ENCODE measurements at places on chromosomes 1 and 21.

- no peak for DNase-seq
These were observed 66.5 kb downstream of the EIF4G3 start for GRCh38 chr1:21110163-21110562.

- DNase-seq, result no peak
These were observed 173.0 kb upstream of the LYPLAL1 start for GRCh38 chr1:219000631-219001030.

DNA sequence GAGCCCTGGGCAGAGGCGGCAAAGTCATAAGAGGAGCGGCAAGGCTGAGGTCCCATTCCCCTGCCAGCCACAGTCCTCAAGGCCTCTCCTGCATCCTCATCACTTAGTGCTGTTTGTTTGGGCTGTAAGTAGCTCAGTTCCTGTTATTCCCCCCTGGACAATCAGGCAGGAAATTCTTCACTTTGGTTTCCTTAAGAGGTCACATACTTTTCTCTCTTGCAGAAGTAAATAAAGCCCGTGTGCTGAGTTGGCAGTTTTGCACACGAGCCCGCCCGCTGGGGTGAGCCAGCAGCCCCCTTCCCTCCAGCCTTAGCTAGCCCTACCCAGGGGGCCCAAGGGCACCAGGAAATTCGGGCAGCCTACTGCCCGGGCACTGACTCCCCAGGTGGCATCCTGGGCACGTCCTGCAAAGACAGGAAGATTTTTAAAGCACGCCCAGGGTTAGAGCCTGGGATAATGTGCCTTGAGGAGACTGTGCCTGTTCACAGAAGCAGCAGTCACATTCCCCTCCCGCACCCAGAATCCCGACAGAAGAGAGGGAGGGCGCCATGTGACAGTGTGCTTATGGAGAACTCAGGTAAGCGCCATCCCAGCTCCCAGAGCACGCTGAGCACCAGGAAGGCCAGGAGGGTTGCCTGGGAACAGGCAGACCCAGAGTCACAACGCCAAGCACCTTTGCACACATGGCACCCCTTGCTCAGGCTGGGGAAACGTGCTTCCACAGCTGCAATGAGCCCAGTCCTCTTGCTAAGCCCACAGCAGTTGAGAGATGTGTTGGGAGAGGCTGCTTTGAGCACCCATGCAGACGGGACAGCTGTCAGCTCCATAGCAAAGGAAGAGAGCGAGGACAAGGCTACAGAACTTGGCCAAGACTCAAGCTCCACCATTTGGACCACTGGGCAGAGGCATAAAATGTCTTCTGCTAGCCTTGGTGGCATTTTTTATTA, 144.5 kb upstream of the TMEM51 start:
- no peak for DNase-seq

- peak; percentile 73 for DNase-seq
These were observed at the start of gene PACC1 for GRCh38 chr1:212414328-212415106. Gene PACC1 (minus strand): TSS chr1:212414886. CDS start chr1:212414757, 129 bp downstream.
